ENCODE measurements at places on chromosomes 11 and 22. TPM values are rescaled to one million over a fixed set of nuclear protein-coding genes. Genes with fewer than 3 reads are reported as not detected.

DNA sequence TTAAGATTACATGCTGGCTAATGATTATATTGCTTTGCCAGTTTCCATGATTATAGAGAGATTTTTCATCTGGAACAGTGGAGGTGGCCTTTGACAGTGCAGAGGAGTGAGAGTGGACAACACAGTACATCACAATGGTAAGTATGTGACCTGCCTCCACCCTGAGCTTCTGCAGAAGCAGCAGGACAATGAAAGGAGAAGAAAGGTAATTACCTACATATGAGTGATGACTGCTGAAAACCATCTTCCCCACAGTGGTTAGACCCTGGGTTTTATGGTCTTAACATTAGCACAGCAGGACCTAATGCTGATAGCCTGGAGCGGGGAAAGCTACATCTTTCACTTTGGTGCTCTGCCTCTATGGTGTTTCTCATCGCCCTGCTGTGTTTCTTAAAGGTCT lies 454.7 kb upstream of the DDI1 start:
- no peak for DNase-seq
- H3K4me1 ChIP-seq = peaks cover 11% of the 10 kb centered on the region
- no peak overlapping the region for H3K27ac ChIP-seq

Gene SLC22A6
- total RNA-seq = not detected

GRCh38 chr11:79236541-79236971 lies 204.3 kb downstream of the TENM4 start:
- H3K4me3 ChIP-seq = no peak overlapping the region
- H3K27me3 ChIP-seq = no peaks in the 10 kb centered on the region
- H3K36me3 ChIP-seq = no peaks in the 10 kb centered on the region
- peak; percentile 78 for DNase-seq

Gene PRG2
- 2.2 TPM for total RNA-seq

- no peaks in the 10 kb centered on the region for H3K36me3 ChIP-seq
- peak; percentile 43 for DNase-seq
- no peak overlapping the region for H3K4me3 ChIP-seq
- no peaks in the 10 kb centered on the region for H3K4me1 ChIP-seq
- H3K27me3 ChIP-seq = no peaks in the 10 kb centered on the region
- no peak overlapping the region for H3K27ac ChIP-seq
Observed at GRCh38 chr11:120608760-120609211, 97.2 kb downstream of the GRIK4 start.

DNA sequence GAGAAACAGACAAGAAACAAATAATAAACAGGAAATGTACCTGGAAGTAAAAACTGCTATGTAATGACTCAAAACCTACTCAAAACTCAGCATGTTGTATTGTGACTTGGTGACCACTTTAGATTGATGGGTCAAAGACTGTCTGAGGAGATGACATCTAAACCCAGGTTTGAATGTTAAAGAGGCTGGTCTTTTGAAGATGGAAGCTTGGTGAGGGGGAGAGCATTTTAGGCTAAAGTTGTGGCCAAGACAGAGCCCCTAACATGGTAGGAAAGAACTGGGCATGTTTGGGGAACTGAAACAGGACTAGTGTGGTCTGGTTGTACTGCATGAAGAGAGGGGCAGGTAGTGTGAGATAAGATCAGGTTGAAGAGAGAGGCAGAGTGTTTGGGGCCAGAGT lies 85.3 kb upstream of the MYO18B start:
- no peaks in the 10 kb centered on the region for H3K4me1 ChIP-seq
- peaks cover 6% of the 10 kb centered on the region for H3K27me3 ChIP-seq
- H3K36me3 ChIP-seq = no peaks in the 10 kb centered on the region
- DNase-seq = no peak
- H3K4me3 ChIP-seq = no peak overlapping the region
- H3K27ac ChIP-seq = no peak overlapping the region

Gene MMP13
- total RNA-seq = not detected

All from GM23248 (cell line).